ENCODE measurements at places on chromosomes 5 and 9.

DNA sequence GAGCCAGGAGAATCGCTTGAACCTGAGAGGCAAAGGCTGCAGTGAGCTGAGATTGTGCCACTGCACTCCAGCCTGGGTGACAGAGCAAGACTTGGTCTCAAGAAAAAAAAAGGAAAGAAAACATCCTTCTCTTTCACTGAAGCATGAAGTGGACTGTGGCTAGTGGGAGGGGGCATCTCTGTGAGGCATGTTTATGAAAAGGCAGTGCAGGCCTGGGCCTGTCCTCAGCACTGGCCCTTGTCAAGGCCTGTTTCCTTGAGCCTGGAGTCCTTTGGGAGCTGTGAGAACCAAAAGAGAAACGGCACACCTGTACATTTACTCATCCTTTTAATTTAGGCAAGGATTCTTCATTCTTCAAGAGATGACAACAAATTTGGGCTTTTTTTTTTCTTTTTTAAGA lies 18.3 kb upstream of the FUBP3 start:
- no peak for DNase-seq

DNA sequence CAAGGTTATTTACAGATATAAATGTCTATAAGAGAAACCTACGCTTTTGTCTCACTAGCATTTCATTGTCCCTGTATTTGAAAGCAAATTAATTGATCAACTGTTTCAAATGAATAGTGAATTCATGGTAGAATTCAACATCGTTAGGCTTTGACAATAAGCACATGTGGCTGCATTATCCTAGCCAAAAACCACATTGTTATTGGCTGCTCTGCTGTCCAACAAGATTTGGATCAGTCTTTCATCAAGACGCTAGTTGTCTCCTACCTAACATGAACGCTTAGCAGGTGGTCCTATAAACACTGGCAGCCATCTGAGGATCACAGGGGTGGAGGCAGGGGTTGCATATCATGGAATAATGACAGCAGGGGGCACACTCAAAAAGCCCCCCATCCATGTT lies 455.0 kb downstream of the CTNND2 start:
- no peak for DNase-seq

- no peak for DNase-seq
Observed at GRCh38 chr9:83384214-83384613, 154.0 kb downstream of the FRMD3 start.

GRCh38 chr5:142248853-142249462 lies 75.9 kb downstream of the SPRY4 start:
- DNase-seq: no peak

GRCh38 chr5:38380537-38380936 lies 122.2 kb downstream of the EGFLAM start:
- DNase-seq: no peak

DNA sequence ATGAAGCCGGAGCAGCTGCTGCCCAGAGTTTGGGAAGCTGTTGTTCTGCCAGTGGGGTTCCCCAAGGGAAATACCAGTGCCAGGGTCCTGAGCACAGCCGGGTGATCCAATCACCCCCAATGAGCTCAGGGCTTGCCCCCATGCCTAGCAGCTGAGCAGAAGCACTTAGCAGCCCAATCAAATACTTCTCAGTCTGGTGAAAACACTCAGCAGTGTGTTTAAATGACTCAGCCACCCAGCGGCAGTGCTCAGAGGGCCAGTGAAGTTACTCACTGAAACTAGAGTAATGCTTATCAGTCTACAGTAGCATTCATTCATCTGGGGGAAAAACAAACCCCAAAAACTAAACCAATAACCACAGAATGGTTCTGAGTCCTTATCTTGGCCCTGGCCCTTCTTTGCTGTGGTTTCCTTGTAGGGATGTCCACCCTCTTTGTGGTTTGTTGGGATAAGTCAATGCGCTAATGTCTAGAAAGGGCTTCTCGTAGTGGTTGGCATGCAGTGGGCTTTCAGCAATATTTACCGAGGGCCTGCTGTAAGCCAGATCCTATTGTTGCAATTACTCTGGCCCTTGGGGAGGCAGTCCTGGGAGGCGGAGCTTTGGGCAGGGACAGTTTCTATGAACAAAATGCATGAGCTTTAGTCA lies 43.1 kb downstream of the LHX2 start:
- no peak for DNase-seq

DNA sequence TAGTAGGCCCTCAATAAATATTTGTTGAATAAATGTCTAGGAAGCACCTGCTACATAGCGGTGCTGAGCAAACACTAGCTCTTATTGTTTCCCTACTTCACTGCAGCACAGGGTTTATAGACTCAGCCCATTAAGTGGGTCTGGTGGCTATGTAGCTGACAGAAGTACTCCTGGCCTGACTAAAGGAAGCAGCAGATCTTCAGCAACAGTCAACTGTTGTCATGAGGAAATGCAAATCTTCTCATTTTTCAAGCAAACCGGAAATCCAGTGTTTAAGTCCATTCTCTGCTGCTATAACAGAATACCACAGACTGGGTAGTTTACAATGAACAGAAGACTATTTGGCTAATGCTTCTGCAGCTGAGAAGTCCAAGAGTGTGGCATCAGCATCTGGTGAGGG lies 2.8 kb upstream of the TEX10 start:
- no peak for DNase-seq

DNA sequence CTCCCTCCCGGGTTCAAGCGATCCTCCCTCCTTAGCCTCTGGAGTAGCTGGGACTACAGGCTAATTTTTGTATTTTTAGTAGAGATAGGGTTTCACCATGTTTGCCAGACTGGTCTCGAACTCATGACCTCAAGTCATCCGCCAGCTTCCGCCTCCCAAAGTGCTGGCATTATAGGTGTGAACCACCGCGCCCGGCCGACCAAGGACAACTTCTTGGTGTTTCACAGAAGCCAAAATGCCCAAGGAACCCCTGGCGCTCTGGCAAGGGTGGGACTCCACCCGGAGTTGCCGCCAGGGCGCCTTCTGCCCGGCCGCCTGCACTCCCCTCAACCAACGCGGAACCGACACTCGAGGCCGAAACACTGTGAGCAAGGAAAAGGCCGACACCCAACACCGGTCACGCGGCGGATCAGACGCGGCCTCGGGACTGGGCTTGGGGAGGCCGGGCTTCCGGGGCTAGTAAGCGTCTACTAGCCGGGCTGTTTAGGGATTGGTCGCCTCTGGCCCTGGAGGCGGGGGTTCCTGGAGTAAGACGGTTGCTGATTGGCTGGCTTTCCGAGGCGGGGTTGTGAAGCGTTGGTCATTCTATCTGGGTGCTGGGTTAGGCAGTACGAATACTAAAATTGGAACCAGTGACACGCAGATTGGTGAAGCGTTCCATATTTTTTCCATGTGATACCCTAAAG lies 7.7 kb upstream of the CFAP157 start:
- DNase-seq: peak; percentile 78

DNA sequence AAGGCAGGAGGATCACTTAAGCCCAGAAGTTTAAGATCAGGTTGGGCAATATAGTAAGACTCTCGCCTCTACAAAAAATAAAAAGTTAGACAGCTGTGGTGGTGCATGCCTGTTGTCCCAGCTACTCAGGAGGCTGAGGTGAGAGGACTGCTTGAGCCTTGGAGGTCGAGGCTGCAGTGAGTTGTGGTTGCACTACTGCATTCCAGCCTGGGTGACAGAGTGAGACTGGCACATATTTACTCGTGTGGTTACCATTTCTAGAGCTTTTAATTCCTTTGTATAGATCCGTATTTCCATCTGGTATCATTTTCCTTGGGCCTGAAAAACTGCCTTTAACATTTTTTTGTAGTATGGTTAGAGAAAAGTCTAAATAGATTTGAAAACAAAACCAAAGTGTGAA lies 7.8 kb downstream of the IL6ST start:
- no peak for DNase-seq

DNA sequence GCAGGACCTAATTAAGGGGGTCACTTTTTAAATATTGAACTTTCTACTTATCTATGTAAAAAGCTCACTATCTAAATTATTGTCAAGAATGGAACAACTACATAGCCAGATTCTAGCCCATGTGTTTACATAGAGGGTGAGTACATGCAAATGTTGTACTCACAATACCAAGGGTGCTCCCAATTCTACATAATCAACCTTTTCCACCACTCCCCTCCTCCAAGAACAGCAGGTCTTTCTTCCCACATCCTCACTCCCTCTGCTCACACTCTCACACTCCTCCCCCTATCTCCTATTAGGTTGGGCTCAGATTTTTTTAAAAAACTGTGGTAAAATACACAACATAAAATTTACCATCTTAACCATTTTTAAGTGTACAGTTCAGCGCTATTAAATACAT lies 325.4 kb downstream of the ARL15 start:
- no peak for DNase-seq

- no peak for DNase-seq
Observed at GRCh38 chr5:42598311-42598710, 158.3 kb upstream of the CCDC152 start.

GRCh38 chr5:154193283-154193682 lies 2.8 kb downstream of the GALNT10 start:
- DNase-seq: no peak

DNA sequence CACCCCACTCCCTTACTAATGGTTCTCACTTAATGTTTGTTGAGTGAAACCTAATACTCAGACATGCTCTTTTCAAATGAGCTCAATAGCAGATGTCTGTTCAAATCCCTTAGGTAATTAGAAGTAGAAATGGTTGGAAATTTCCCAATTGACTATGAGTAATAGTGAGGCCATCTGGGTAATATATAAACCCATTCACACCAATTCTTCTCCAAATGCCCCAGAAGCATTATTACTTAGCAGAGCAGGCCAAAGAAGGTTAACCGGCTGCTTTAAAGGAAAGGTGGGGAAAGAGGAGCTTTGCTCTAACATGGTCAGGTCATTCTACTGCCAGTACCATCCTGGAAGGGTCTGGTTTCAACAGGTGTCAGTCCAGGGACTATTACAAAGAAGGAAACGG lies 119.5 kb upstream of the MTAP start:
- no peak for DNase-seq

GRCh38 chr5:124021066-124021641 lies 509.2 kb downstream of the CSNK1G3 start:
- DNase-seq: no peak

DNA sequence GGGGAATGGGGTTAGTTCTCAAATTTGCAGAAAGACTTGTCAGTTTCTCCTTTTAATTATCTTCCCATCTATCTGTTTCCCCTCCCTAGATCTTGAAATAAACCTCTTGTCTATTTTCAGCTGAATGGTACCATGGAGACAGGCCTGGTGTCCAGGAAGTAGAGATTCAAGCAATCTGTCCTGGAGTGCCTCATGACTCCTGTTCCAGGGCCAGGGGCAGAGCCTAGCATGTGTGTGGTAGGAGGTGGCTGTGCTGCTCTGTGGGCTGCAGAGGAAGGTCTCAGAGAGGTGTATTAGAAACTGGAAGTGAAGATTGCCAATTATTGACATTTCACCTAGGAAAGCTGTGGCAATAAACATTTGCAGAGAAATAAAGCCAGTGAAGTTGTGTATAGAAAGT lies 175.8 kb upstream of the ATP10B start:
- DNase-seq: no peak

GRCh38 chr5:154587123-154588026 lies 109.3 kb upstream of the HAND1 start:
- no peak for DNase-seq

- no peak for DNase-seq
Observed at GRCh38 chr9:107465467-107466451, 23.8 kb downstream of the KLF4 start.

DNA sequence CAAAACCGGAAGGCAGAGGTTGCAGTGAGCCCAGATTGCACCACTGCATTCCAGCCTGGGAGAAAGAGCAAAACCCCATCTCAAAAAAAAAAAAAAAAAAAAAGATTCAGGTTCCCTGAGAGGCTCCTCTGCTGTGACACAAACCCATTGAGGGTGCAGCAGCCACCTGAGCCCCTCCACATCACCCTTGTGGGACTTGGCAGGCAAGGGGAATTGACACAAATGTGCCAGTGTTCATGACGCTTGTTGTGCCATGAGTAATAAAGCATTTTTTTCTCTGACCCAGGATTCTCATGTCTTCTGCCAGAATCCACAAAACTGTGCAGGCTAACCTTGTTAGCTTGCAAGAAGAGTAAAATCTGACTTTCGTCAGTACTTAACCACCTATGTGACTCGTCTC lies 149.6 kb downstream of the TTC39B start:
- DNase-seq: no peak

DNA sequence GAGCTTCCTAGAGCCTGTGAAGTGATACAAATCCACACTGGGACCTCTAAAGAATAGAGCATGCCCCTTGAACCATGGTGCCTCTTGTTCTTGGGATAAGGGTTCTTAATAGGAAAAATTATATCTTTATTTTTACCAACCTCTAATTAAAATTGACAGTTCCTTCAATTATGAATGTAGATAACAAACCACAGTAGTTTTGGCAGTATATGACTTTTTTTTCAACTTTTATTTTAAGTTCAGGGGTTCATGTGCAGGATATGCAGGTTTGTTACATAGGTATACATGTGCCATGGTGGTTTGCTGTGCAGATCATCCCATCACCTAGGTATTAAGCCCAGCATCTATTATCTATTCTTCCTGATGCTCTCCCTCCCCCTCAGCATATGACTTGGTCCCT lies 974 bp downstream of the HEMGN start:
- no peak for DNase-seq

All from stimulated activated CD8-positive, alpha-beta memory T cell treated with anti-CD3 and anti-CD28 coated beads, Interleukin-4, amount 100 ng/mL, for 4 hours (primary cell).